Right cardiac atrium (tissue), 5 donors: ENCODE measurements at places on chromosomes 13 and 19. TPM values are rescaled to one million over a fixed set of nuclear protein-coding genes. Genes with fewer than 3 reads are reported as not detected.

Gene TUBB4A
- total RNA-seq = 0.45 TPM

Gene S1PR2
- 4.7 TPM for total RNA-seq

- no peak for DNase-seq
Measured at GRCh38 chr19:55672418-55672817, 2.6 kb upstream of the EPN1 start.

GRCh38 chr19:49441210-49441959, at the start of gene SLC17A7:
TSS of gene SLC17A7 (minus strand) at chr19:49441527. CDS start at chr19:49441379, 148 bp downstream.
- DNase-seq = peak; percentile 85

DNA sequence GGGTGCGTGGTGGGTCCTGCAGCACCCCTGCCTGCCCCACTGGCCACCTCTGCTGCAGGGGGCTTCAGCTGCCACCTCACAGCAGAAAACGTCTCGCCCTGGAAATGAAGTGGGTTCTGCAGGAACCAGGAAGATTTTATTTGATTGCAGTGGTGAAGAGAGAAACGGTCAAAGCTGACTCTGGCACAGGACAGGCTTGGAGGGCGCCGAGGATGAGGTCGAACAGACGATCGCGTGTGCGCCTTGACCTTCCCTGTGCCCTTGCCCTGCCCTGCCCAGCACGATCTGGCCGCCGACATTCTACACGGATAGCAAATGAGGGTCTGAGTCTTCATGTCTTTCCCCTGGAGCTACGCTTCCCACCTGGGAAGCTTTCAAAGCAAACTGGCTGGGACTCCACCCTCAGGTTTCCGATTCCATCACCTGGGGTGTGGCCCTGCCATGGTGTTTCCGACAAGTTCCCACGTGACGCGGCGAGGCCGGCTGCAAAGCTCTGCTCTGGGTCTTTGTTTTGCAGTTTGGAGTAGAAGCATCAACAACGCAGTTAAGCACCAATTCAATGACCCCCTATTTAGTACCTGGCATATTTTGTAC, 50.3 kb upstream of the TUBGCP3 start:
- no peak for DNase-seq

- DNase-seq = no peak
Measured at GRCh38 chr13:26589754-26590153, 32.3 kb downstream of the WASF3 start.

GRCh38 chr19:2053601-2054389, 2.8 kb upstream of the MKNK2 start:
- DNase-seq = peak; percentile 93

- peak; percentile 18 for DNase-seq
Measured at GRCh38 chr13:38687246-38688229, 661 bp downstream of the FREM2 start.

DNA sequence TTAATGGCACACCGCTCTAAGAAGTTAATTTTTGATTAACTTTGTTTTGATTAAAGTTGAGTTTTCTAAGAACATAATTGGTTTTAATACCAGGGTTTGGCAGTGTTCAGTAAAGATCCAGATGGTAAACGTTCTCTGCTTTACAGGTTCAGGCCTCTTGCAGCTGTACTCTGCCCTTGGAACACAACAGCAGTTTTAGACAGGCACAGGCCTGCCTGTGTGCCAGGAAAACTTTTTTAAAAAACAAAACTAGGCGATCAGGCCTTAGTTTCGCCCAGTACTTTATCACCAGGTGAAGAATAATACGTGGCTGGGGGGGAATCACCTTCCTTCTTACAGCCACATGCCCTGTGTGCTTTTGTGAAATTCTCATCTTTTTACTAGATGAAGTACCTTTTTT, 38.0 kb upstream of the TEX29 start:
- DNase-seq = no peak
